ENCODE measurements at places on chromosomes 5 and 9. TPM values are rescaled to one million over a fixed set of nuclear protein-coding genes. Genes with fewer than 3 reads are reported as not detected.

The TSPAN17 gene
- 36.3 TPM for total RNA-seq

The CCL19 gene
- total RNA-seq, result 8.7 TPM

The NUTM2F gene
- not detected for total RNA-seq

The IRX2 gene
- not detected for total RNA-seq

The CCDC192 gene
- total RNA-seq, result not detected

The BRINP1 gene
- total RNA-seq, result 0.29 TPM

The TAF11L3 gene
- not detected for total RNA-seq

The ATP10B gene
- total RNA-seq, result 112 TPM

The IL4 gene
- total RNA-seq, result not detected

The DOCK8 gene
- 13.5 TPM for total RNA-seq

The WWC1 gene
- 14.7 TPM for total RNA-seq

The EGFLAM gene
- total RNA-seq, result 2.1 TPM

The IFNB1 gene
- not detected for total RNA-seq

The PCDHGA5 gene
- 1.2 TPM for total RNA-seq

The PKD2L2 gene
- total RNA-seq, result not detected

The MRPS30 gene
- total RNA-seq, result 47.2 TPM

The SYNPO gene
- 62.9 TPM for total RNA-seq

The HNRNPA0 gene
- 16.9 TPM for total RNA-seq

The PCDHA2 gene
- 0.32 TPM for total RNA-seq

The CMYA5 gene
- 3.3 TPM for total RNA-seq

The SLC23A1 gene
- total RNA-seq, result 5.1 TPM

The HAND1 gene
- total RNA-seq, result 1.8 TPM

The UGT3A2 gene
- 0.47 TPM for total RNA-seq

The GADD45G gene
- 18.4 TPM for total RNA-seq

The C9orf153 gene
- not detected for total RNA-seq

The SLCO6A1 gene
- total RNA-seq, result not detected

The WDR38 gene
- not detected for total RNA-seq

The PCDHA4 gene
- total RNA-seq, result 0.24 TPM

The PCDHGC4 gene
- total RNA-seq, result 2.6 TPM

The SQSTM1 gene
- total RNA-seq, result 348 TPM

The SPINK6 gene
- 3.0 TPM for total RNA-seq

The DRD1 gene
- not detected for total RNA-seq

The FOXD4L4 gene
- total RNA-seq, result 0.25 TPM

The MAN1B1 gene
- total RNA-seq, result 55.4 TPM

The RPL35 gene
- 676 TPM for total RNA-seq

The SLC28A3 gene
- total RNA-seq, result 0.35 TPM

The EDIL3 gene
- total RNA-seq, result 39.6 TPM

The NEUROG1 gene
- not detected for total RNA-seq

The ARHGEF28 gene
- total RNA-seq, result 11.6 TPM

The PCDHB11 gene
- total RNA-seq, result 1.3 TPM

The SPARC gene
- 410 TPM for total RNA-seq

The LPAR1 gene
- total RNA-seq, result 44.9 TPM

The CER1 gene
- 0.25 TPM for total RNA-seq

The POU5F2 gene
- total RNA-seq, result 2.3 TPM

The ZDHHC11 gene
- 11.1 TPM for total RNA-seq

The N4BP3 gene
- total RNA-seq, result 4.0 TPM

The ACTL7A gene
- total RNA-seq, result not detected

The KIF24 gene
- total RNA-seq, result 1.3 TPM

The SLC45A2 gene
- 1.0 TPM for total RNA-seq

The LARP1 gene
- 140 TPM for total RNA-seq

The WNK2 gene
- total RNA-seq, result 276 TPM

The C5orf58 gene
- total RNA-seq, result not detected

The HK3 gene
- 2.4 TPM for total RNA-seq

The LECT2 gene
- not detected for total RNA-seq

The EGFL7 gene
- total RNA-seq, result 18.9 TPM

The CTNND2 gene
- 0.70 TPM for total RNA-seq

The GARIN3 gene
- not detected for total RNA-seq

The EMB gene
- total RNA-seq, result 11.1 TPM

The OR1K1 gene
- not detected for total RNA-seq

Data from mucosa of descending colon (tissue), 3 donors.